ENCODE measurements at places on chromosomes 7 and 10.

GRCh38 chr7:87058744-87059524, 520 bp downstream of the ELAPOR2 start:
- peaks cover 4% of the 10 kb centered on the region for H3K4me1 ChIP-seq
- no peaks in the 10 kb centered on the region for H3K36me3 ChIP-seq
- no peak for DNase-seq
- no peaks in the 10 kb centered on the region for H3K27me3 ChIP-seq
- H3K27ac ChIP-seq: no peak overlapping the region

GRCh38 chr10:125057158-125058001, 103.0 kb downstream of the CTBP2 start:
- H3K27ac ChIP-seq: peak overlapping the region; percentile 99
- no peaks in the 10 kb centered on the region for H3K27me3 ChIP-seq
- no peaks in the 10 kb centered on the region for H3K36me3 ChIP-seq
- DNase-seq: no peak
- H3K4me1 ChIP-seq: peaks cover 68% of the 10 kb centered on the region

GRCh38 chr7:69932034-69932628, 333.9 kb downstream of the AUTS2 start:
- no peaks in the 10 kb centered on the region for H3K36me3 ChIP-seq
- DNase-seq: no peak
- H3K4me3 ChIP-seq: no peak overlapping the region
- H3K4me1 ChIP-seq: no peaks in the 10 kb centered on the region
- H3K27ac ChIP-seq: no peak overlapping the region

DNA sequence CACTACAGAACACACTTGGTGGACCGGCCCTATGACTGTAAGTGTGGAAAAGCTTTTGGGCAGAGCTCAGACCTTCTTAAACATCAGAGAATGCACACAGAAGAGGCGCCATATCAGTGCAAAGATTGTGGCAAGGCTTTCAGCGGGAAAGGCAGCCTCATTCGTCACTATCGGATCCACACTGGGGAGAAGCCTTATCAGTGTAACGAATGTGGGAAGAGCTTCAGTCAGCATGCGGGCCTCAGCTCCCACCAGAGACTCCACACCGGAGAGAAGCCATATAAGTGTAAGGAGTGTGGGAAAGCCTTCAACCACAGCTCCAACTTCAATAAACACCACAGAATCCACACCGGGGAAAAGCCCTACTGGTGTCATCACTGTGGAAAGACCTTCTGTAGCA, 14.6 kb downstream of the ZSCAN21 start:
- H3K36me3 ChIP-seq: peaks cover 22% of the 10 kb centered on the region
- no peaks in the 10 kb centered on the region for H3K27me3 ChIP-seq
- H3K4me1 ChIP-seq: no peaks in the 10 kb centered on the region
- H3K4me3 ChIP-seq: no peak overlapping the region
- H3K27ac ChIP-seq: no peak overlapping the region
- DNase-seq: no peak

GRCh38 chr7:129778770-129779601, 167.5 kb downstream of the NRF1 start:
- no peak for DNase-seq
- peaks cover 41% of the 10 kb centered on the region for H3K27me3 ChIP-seq
- H3K4me3 ChIP-seq: peak overlapping the region; percentile 70
- H3K27ac ChIP-seq: no peak overlapping the region

DNA sequence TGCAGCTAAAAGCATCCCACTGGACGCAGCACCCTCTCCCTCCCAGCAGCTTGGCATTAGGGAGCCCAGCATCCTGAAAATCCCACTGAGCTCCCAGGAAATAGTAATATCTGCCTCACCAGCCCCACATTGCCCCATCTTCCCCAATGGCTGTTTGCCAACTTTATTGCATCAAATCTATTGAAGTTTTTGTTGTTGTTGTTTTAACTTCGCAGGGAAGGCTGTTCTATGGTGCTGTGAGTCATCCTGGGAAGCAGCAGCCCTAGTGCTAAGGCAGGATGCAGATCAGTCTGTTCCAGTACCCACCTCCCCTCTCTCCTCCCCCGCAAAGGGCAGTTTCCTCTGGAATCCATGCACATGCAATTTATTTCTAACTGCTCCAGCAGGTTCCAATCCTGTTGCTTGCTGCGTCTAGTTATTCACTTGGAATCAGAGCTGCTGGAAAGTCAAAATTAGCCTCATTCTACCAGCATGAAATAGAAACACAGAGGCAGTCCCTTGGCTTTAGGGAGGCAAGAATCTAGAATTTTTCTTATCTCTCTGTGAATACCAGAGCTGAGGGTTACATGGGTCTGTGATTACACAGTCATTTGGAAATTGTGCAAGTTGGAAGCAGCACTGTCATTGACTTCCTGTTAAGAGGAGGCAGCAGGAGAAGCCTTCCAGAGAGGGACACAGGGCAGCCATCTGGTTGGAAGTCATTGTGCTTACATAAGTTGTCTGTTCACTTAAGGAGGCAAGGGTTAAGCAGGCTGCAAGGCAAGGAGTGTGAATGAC, 115.9 kb upstream of the CACUL1 start:
- H3K27ac ChIP-seq: peak overlapping the region; percentile 38
- no peak for DNase-seq
- H3K36me3 ChIP-seq: no peaks in the 10 kb centered on the region
- H3K4me1 ChIP-seq: peaks cover 22% of the 10 kb centered on the region
- no peaks in the 10 kb centered on the region for H3K27me3 ChIP-seq

DNA sequence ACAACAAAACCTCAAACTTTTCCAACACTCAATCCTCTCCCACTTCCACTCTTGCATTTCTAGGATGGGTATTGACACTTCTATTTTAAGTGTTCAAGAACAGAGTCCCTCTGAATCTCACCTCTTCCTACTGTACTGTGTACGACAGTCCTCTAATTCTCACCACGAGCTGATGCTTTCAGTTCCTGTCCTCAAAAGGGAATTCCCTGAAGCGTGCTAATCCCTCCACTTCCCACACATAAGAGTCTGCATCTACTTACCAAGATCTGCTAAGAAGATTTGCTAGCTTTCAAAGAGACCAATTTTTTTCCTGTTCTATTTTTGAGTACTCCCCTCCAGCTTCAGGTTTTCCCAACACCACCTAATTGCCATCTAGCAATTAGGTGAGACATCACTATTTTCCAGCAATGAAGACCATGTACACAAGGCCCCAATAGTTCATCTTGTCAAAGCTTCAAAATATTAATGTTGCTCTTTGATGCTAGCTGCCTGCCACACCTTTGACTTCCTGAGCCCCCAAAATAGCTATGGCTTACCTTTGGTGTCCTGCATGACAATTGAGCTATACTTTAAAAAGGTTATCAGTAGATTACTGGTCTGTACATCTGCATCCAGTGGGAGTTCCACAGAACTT, 54.4 kb downstream of the ARMH3 start:
- no peak overlapping the region for H3K27ac ChIP-seq
- no peaks in the 10 kb centered on the region for H3K27me3 ChIP-seq
- DNase-seq: no peak
- no peak overlapping the region for H3K4me3 ChIP-seq
- H3K36me3 ChIP-seq: peaks cover 27% of the 10 kb centered on the region

GRCh38 chr7:38451840-38452239, 178.4 kb upstream of the TARP start:
- no peaks in the 10 kb centered on the region for H3K27me3 ChIP-seq
- H3K4me1 ChIP-seq: peaks cover 11% of the 10 kb centered on the region
- DNase-seq: no peak

- H3K27me3 ChIP-seq: no peaks in the 10 kb centered on the region
- no peaks in the 10 kb centered on the region for H3K4me1 ChIP-seq
- no peaks in the 10 kb centered on the region for H3K36me3 ChIP-seq
- no peak overlapping the region for H3K27ac ChIP-seq
- no peak for DNase-seq
- no peak overlapping the region for H3K4me3 ChIP-seq
These were observed 14.3 kb downstream of the MAT1A start for GRCh38 chr10:80275135-80275498.

- no peaks in the 10 kb centered on the region for H3K27me3 ChIP-seq
- peak overlapping the region; percentile 94 for H3K4me3 ChIP-seq
- no peaks in the 10 kb centered on the region for H3K36me3 ChIP-seq
- peaks cover 15% of the 10 kb centered on the region for H3K4me1 ChIP-seq
- H3K27ac ChIP-seq: peak overlapping the region; percentile 89
- DNase-seq: no peak
These were observed 1.5 kb downstream of the PDCD4 start for GRCh38 chr10:110872984-110873923.

- DNase-seq: no peak
- H3K36me3 ChIP-seq: peaks cover 3% of the 10 kb centered on the region
- H3K4me1 ChIP-seq: peaks cover 24% of the 10 kb centered on the region
- H3K27ac ChIP-seq: no peak overlapping the region
These were observed 41.6 kb downstream of the HBP1 start for GRCh38 chr7:107210400-107210799.
